Progenitor cell of endocrine pancreas (in vitro differentiated cells): ENCODE measurements at places on chromosomes 2 and 18.

GRCh38 chr18:44702594-44702993 is 21.9 kb downstream of the SETBP1 start:
- no peak for DNase-seq

GRCh38 chr2:46230115-46230571 is 67.1 kb upstream of the EPAS1 start:
- no peak for DNase-seq

GRCh38 chr2:120287183-120288015 is 34.7 kb downstream of the RALB start:
- DNase-seq, result no peak

- no peak for DNase-seq
Measured at GRCh38 chr2:71327916-71328315, 3.7 kb upstream of the ZNF638 start.

DNA sequence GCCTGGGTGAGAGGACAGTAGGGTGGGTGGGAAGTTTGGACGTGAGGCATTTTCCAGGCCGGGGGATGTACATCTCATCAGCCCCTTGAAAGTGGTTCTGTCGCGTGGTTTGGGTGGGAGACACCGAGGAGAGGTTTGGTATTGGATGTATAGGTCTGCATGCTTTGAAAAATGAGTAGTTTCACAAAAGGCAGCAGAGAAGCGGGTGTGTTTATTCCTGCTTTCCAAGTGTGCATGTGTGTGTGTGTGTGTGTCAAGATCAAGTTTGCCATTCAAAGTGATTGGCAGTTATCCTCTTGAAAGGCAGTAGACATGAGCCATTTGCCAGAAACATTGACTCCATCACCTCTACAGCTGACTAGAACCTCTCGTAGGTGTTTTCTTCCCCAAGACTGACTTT is 423.1 kb upstream of the POU3F3 start:
- DNase-seq, result no peak
